Activated naive CD8-positive, alpha-beta T cell treated with anti-CD3 and anti-CD28 coated beads, Interleukin-2, amount 50 U/mL, for 16 hours (primary cell): ENCODE measurements at places on chromosomes 4 and X.
A peak's percentile ranks its signal among the peaks of the same experiment; 100 is the strongest.

DNA sequence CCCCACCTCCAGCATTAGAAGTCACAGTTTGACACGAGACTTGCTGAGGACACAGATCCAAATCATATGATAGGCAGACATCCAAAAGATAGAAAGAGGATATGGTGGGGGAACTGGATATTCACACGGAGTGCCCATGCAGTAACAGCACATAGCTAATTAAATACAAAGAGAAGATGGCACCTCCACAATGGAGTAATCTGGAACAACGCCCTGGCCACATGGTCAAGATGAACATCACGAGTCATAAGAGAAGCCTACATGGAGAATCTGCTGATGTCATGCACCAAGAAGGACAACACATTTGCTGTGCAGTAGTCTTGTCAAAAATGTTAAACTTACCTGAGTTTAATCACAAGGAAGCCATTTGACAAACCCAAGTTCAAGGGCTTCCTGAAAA, 10.1 kb upstream of the LOC101059915 start:
- no peak for DNase-seq

- no peak for DNase-seq
Observed at GRCh38 chr4:25283948-25284347, 28.6 kb upstream of the ZCCHC4 start.

- DNase-seq: no peak
Observed at GRCh38 chr4:158610790-158611189, 60.9 kb downstream of the C4orf46 start.

GRCh38 chrX:462853-463252, 76.1 kb upstream of the PPP2R3B start:
- no peak for DNase-seq

DNA sequence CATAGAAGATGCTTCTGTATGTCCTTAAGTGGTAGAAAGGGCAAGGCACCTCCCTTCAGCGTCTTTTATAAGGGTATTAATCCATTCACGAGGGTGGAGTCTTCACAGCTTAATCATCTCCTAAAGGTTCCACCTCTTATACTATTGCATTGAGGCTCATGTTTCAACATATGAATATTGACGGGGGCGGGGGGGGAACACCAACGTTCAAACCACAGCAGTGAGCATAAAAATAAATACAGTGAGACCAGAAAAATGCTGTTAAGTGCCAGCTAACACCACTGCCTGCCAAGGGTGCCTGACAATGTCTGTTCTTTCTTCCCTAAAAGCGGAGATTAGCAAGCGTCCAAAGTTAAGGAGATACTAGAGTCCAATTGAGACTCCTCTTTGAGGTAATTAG, 323.3 kb downstream of the STK32B start:
- DNase-seq: no peak

DNA sequence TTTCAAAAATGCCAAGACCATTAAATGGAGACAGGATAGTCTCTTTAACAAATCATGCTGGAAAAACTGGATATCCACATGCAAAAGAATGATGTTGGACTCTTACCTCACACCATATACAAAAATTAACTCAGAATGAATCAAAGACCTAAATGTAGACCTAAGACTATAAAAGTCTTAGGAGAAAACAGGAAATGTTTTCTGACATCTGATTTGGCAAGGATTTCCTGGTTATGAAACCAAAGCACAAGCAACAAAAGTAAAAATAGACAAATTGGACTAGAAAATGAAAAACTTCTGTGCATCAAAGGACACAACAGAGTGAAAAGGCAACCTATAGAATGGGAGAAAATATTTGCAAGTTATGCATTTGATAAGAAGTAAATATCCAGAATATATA, 37.6 kb downstream of the ARFIP1 start:
- DNase-seq: no peak

DNA sequence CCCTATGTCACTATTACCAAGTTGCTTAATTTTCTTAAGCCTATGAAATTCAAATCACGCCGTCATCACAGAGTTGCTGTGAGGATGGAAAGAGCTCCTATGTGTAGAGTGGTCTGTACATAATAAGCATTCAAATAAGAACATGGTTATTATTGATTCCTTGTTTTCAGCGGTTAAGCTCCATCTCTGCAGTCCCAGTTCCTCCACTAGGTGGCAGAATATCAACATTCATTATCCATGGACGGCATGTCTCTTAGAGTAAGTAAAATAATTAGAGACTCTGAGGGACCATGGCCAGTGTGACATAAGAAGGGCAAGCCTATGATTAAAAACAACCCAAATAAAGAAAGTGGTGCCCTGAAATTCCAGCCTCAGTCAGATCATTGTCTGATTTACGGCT, 132.5 kb upstream of the NHS start:
- no peak for DNase-seq

- no peak for DNase-seq
Observed at GRCh38 chr4:120156120-120156718, 89.6 kb upstream of the MAD2L1 start.

GRCh38 chr4:38004887-38005286, 44.7 kb downstream of the PTTG2 start:
- no peak for DNase-seq

DNA sequence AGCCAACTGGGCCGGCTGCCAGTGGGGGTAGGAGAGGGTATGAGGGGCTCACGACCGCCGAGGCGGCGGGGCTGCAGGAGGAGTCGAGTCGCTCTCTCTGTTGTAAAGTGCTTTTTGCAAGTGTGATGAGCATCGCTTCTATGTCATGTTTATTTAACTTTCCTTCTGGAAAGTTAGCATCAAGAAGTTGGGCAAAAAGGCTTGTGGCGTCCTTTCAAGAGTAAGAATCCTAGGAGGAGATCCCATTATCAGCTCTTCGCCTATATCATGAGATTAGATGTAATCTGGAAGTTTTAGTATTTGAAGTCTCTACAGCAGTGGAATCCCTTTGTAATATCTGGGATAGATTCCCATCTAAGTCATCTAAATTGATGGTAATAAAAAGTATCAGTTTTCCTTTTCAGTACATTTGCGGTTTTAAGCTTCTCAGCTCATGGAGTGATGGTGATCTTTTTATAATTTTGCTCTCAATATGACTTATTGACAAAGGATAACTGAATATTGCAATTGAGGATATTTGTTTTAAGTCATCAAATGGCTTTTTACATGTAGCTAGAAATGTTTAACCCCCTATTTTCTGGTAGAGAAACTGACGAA, 1.7 kb downstream of the GALNT7 start:
- DNase-seq: no peak

- DNase-seq: no peak
Observed at GRCh38 chr4:142473218-142473959, 372.7 kb downstream of the INPP4B start.

GRCh38 chrX:1537031-1537715, at the start of gene P2RY8:
Gene P2RY8 (minus strand): TSS chrX:1537185. CDS start chrX:1466558, 70,627 bp downstream.
- peak; percentile 39 for DNase-seq

DNA sequence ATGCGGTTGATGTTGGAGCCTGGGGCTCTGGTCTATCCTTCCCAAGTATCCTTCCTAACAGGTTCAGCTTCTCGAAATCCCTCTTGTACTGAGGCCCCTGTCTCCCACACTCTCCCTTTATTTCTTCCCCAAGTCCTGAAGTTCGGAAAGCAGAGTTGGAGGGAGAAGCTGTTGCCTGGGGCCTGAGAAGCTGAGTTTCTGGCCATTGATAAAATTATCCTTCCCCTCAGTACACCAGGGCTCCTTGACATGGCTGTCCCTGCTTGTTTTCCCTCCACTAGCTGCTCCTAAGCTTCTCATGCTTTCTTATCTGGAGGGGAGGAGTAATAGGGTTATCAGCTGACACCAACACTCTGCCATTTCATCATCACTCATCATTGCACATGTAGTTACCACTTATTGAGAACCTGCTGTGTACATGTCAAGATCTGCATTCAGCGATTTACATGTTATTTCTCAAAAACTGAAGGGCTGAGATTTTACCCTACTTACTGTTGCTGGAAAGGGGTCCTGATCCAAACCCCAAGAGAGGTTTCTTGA, 58.0 kb downstream of the FUNDC1 start:
- DNase-seq: no peak

DNA sequence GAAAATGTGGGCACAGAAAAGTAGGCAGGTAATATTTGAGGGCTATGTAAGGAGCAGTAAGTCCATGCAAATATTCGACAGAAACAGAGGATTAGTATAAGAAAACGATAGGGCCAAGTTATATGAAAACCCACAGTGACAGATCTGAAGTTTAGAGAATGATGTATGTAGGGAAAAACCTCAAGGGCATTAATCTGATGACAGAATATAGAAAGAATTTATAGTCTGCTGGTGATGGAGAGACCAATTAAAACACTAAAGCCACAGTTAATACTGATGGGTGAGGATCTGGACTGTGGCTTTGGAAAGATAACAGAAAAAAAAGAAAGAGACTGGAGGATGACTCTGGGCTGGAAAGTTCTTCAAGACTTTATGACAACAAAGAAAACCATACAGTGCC, 169.7 kb downstream of the PALLD start:
- DNase-seq: no peak
